CD4-positive, CD25-positive, alpha-beta regulatory T cell (primary cell): ENCODE measurements at places on chromosomes 16 and 17. TPM values are rescaled to one million over a fixed set of nuclear protein-coding genes. Genes with fewer than 3 reads are reported as not detected.

Gene OTOP3
- not detected for total RNA-seq

DNA sequence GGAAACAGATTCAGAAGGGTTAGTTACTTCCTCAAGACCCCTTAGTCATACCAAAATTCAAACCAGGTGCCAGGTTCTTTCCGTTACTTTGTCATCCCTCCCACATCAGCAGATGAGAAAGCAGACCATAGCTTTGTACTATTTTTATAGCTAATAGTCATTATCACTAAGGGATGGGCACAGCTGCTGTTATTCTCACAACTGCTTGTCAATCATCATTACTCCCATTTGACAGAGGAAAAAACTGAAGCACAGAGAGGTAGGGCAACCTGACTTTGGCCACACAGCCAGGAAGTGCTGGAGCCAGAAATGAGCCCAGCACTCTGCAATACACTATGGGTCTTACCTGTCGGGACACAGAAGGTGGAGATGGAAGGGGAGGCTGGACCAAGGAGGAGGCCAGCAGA lies 30.0 kb downstream of the TEKT5 start:
- no peak overlapping the region for H3K4me3 ChIP-seq
- no peak for DNase-seq

DNA sequence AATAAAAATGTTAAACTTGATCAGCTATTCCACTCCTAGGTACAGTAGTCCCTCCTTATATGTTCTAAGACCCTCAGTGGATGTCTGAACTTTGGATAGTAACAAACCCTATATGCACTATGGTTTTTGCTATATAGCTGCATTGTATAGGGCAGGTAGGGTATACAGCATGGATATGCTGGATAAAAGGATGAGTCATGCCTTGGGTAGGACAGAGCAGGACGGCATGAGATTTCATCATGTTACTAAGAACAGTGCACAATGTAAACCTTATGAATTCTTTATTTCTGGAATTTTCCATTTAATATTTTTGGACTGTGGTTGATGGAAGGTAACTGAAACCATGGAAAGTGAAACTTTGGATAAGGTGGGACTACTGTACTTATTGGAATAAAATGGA lies 235.1 kb downstream of the CEP112 start:
- no peak overlapping the region for H3K27ac ChIP-seq
- DNase-seq = no peak
- no peak overlapping the region for H3K4me3 ChIP-seq

DNA sequence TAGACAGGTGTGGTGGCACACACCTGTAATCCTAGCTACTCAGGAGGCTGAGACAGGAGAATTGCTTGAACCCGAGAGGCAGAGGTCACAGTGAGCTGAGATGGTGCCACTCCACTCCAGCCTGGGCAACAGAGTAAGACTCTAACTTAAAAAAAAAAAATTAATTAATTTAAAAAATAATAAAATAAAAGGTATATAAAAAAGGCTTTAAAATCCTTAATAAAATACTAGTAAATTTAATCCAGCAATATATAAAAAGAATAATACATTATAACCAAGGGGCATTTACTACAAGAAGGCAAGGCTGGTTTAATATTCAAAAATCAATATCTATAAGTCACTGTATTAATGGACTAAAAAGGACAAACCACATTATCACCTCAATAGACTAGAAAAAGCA lies 44.8 kb upstream of the MNT start:
- no peak for DNase-seq
- peaks cover 16% of the 10 kb centered on the region for H3K36me3 ChIP-seq
- H3K4me3 ChIP-seq = no peak overlapping the region
- H3K27me3 ChIP-seq = no peaks in the 10 kb centered on the region

DNA sequence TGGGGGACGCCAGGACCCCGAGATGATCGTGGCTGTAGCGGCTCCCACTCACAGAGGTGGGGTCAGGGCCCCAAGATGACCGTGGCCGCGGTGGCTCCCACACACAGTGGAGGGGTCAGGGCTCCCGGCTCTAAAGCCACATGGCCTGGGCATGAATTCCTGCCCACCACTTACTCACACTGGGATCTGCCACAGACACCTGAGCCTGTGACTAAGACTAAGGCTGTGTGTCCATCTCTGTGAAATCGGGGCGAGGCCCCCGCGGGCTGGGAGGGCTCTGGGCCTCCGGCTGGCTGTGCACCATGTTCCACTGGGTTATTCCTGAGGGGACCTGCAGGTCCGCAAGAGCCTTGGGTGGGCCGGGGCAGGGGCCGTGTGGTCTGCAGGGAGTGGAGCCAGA lies 18.5 kb downstream of the ZFPM1 start:
- H3K36me3 ChIP-seq = no peaks in the 10 kb centered on the region
- peaks cover 51% of the 10 kb centered on the region for H3K4me1 ChIP-seq
- peak overlapping the region; percentile 88 for H3K27ac ChIP-seq
- H3K4me3 ChIP-seq = no peak overlapping the region

DNA sequence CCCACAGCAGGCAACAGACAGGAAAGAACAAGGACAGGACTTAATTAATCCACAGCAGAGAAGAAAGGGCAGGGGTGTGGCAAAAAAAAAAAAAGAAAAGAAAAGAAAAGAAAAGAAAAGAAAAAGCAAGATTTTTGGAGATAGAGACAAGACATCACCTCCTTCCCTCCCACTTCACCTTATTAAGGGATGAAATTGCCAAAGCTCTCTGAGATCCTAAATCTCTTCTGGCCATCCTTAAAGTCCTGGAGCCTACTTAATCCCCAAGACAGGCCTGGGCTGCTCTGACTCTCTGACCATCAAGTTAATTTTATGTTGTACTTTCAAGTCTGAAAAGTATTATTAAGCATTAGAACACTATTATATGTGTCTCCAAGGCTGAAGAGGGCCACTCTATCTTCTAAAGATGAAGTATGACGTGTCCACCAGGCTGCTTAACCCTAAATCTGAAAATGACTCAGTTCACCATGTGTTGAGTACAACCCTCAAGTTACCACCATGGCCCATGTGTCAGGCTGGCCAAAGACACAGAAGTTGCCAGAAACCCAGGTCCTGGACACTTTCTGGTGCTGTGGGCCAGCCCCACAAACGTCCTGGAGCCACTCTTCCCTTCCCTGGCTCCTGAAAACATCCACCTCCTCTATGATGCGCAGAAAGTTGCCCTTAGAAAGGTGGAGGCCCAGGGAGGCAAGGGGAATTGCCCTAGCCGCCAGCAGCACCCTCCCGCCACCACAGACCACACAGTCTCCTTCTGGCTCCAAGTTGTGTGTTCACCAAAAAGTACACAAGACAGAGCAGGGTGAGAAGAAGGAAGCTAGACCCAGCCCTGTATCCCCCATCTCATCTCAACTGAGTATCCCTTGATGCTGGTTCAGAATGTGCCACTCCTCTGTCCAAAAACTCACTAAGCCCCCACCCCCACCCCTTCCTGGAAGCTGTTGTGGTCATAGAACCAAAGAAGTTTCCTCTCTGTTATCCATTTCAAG lies 2.7 kb downstream of the SOCS1 start:
- H3K27me3 ChIP-seq = no peaks in the 10 kb centered on the region
- H3K4me3 ChIP-seq = peak overlapping the region; percentile 77
- peak; percentile 25 for DNase-seq
- peak overlapping the region; percentile 91 for H3K27ac ChIP-seq

Gene SEPTIN12
- total RNA-seq = 0.27 TPM

Gene CTU2
- total RNA-seq = 26.0 TPM
